ENCODE measurements at places on chromosomes 6 and 20.

GRCh38 chr6:3742076-3742425, 9.5 kb downstream of the PXDC1 start:
- DNase-seq: no peak

DNA sequence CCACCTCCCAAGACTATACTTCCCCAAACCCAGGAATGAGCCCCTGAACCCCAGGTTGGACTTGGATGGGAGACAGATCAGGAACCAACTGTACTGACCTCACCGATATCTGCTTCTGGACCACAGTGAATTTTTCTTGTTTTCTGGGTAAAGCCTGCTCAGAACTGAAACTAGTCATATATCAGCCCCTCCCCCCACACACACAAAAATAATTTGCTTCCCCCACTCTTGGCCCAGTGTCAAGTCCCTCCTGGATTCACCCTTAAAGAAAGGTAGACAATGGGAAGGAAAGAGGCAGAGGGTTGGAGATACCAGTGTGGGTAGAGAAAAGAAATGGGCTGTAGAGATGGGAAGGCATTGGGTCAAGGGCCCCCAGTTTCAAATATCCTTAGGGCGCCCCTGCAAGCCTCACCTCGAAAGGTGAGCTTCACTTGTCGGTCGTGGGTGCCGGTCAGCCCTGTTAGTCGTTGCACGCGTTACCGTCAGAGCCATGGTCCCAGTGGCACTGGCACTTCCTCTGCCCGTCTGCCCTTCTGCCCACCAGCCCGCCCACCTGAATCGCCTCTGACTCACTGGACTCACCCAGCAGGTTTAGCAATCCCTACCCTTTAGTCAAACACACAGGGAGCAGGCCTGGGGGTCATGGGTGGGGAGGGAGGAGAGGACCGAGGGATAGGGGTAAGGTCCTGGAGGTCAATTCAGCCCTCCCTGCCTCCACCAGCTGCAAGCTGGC, 8.5 kb upstream of the SPAG4 start:
- no peak for DNase-seq

- no peak for DNase-seq
Observed at GRCh38 chr6:134964451-134965203, 14.7 kb upstream of the ALDH8A1 start.

GRCh38 chr6:82380566-82381185, 17.1 kb downstream of the TPBG start:
- no peak for DNase-seq

- no peak for DNase-seq
Observed at GRCh38 chr6:163321717-163322116, 92.8 kb upstream of the QKI start.

GRCh38 chr20:53575481-53576194, 18.0 kb downstream of the ZNF217 start:
- DNase-seq: no peak

- no peak for DNase-seq
Observed at GRCh38 chr6:85868685-85869084, 226.0 kb upstream of the SYNCRIP start.

- no peak for DNase-seq
Observed at GRCh38 chr6:137951064-137951597, 84.1 kb downstream of the TNFAIP3 start.

DNA sequence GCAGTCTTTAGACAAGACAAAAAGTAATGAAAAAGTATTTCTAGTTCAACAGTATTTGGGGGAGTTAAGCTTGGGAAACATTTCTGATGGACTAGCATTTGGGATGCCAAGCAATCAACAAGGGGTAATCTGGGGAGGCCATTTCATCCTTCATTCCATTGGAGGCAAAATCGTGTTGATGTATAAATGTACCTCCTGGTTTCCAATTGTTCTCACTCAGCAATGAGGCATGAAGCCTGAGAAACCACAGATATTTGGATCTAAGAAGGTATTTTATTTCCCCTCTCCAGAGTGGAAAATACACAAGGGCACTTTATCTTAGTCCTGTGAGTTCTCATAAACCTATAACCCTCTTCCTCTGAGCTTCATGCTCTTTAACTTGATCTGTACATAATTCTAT, 68.2 kb downstream of the TBX18 start:
- no peak for DNase-seq

GRCh38 chr20:37457921-37458320, 63.1 kb upstream of the NNAT start:
- DNase-seq: no peak

GRCh38 chr20:54515793-54516628, 40.6 kb downstream of the DOK5 start:
- no peak for DNase-seq

All from natural killer cell (primary cell).